ENCODE measurements at places on chromosomes 6 and 20.
A peak's percentile ranks its signal among the peaks of the same experiment; 100 is the strongest.

DNA sequence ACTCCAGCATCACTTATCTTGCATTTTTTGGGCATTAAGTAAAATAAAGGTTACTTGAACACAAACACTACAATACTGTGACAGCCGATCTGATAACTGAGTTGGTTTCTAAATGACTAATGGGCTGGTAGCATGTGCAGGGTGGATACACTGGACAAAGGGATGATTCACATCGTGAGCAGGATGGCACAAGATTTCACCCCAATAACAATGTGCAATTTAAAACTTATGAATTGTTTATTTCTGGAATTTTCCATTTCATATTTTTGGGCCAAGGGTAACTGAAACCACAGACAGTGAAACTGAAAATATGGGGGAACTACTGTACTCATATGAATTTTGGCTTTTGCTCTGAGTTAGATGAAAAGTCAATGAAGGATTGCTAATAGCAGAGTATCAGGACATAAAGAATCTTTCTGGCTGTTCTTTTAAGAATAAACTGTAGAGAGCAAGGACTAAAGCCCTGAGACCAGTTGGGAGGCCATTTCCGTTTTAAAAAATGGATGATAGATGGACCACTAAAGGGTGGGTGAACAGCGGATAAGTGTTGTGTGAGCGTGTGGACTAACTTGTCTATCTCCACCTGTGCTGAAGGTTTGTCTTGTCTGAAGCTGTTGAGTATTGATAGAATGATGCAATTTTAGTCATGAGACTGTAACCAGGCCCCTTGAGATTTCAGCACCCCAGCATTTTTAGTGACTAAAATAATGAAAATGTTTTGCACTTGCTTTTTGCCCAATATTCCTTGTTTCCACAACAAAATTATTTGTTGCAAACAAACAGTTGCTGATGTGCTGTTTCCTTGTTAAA is 8.2 kb downstream of the SPINT3 start:
- DNase-seq = no peak

DNA sequence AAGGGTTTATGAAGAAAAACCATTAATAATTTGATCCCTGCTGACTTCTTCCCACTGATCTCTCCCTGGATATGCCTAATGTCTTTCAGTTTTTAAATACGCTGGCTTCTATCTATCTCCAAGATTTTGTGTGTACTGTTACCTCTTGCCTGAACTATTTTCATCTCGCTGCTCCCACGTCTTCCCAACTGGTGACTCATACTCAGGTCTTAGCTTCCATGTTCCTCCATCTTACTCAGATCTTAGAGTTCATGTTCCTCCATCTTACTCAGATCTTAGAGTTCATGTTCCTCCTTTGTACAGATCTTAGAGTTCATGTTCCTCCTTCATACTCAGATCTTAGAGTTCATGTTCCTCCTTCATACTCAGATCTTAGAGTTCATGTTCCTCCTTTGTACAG is 21.6 kb downstream of the GPR6 start:
- no peak for DNase-seq

GRCh38 chr6:49327571-49327970 is 135.5 kb downstream of the MMUT start:
- DNase-seq = no peak

DNA sequence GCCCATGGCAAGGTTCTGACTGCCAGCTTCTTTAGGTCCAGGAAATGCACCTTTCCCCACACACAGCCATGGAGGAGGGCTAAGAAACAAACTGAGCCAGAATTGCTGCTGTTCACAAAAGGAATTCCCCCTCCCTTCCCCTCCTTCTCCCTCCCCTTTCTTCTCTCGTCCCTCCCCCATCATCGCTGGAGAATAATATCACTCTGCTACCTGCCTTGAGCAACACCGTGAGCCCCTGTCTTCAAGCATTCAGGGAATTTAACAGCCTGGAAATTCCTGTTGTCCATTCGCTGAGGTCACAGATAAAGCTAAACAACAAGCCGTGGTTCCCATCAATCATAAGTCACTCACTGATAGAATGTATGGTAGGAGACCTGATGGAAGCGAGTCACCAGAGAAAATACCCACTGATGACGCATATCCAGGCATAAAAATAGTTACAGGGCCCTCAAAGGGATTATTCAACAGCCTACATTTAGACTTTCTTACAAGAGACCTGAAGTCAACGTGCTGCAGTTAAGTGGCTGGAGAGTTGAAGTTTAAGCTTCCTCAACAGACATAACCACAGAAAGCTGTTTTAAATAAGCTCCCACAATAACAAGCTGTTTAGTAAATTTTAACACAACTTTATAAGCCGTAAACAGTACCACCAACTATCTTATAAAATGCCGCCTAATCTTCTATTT is 59.7 kb downstream of the HIVEP2 start:
- DNase-seq = peak; percentile 63

DNA sequence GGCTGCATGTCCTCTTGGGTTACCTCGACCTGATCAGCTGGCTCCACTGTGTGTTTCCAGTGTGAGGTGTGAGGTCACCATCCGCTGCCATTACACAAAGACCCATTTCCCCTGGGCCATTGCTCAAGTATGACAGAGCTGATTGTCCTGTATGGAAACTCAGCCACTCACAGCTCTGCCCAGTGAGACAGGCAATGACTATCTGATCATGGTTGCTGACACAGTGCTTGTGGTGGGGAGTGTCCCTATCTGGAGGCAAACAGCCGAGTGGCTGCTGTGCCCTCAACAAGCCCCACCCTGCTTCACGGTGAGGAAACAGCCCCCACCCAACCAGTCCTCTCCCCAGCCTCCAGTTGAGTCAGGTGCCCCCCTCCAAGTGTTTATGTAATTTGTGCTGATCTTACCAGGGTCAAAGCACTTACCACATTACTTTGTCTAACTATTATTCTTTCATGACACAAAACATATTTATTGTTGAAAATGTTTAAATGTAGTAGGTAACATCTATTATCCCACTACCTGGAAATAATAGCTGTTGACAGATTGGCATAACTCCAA is 11.7 kb upstream of the MAPK13 start:
- DNase-seq = peak; percentile 76

- no peak for DNase-seq
Measured at GRCh38 chr6:132207991-132208390, 193.3 kb downstream of the MOXD1 start.

- DNase-seq = no peak
Measured at GRCh38 chr20:8523684-8524083, 391.6 kb downstream of the PLCB1 start.

GRCh38 chr6:156013155-156013554 is 557.5 kb upstream of the NOX3 start:
- DNase-seq = peak; percentile 95

- no peak for DNase-seq
Measured at GRCh38 chr6:54053881-54054391, 57.3 kb upstream of the MLIP start.

Data from hematopoietic multipotent progenitor cell (in vitro differentiated cells).